ENCODE measurements at places on chromosomes 1 and 21. TPM values are rescaled to one million over a fixed set of nuclear protein-coding genes. Genes with fewer than 3 reads are reported as not detected.

The TPR gene
- 29.7 TPM for polyA plus RNA-seq

The MX2 gene
- polyA plus RNA-seq: 0.69 TPM

The CLCA1 gene
- polyA plus RNA-seq: 29.7 TPM

The ESRRG gene
- 1.3 TPM for polyA plus RNA-seq

The TDRD5 gene
- not detected for polyA plus RNA-seq

The FCRL4 gene
- polyA plus RNA-seq: not detected

Data from aorta (tissue), 5 donors.